SK-N-DZ (cell line): ENCODE measurements at places on chromosomes 7 and 10.
A peak's percentile ranks its signal among the peaks of the same experiment; 100 is the strongest.

GRCh38 chr10:88831709-88832108 is 19.9 kb downstream of the ANKRD22 start:
- DNase-seq: no peak

DNA sequence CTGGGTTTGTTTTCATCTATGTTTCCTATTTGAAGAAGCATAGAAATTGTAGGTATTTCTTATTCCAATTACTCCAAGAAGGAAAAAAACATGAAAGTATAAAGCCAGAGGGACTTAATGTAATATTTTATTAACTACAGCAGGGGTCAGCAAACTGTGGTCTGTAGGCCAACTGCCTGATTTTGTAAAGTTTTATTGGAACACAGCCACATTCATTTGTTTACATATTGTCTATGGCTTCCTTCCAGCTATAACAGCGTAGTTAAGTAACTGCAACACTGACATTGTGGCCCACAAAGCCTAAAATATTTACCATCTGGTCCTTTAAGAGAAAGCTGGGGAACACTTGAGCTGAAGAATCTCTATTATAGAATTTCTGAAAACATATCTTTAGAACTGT is 306.2 kb downstream of the BICC1 start:
- DNase-seq: no peak

GRCh38 chr7:44884621-44885393 is 523 bp downstream of the PURB start:
- peak; percentile 24 for DNase-seq

DNA sequence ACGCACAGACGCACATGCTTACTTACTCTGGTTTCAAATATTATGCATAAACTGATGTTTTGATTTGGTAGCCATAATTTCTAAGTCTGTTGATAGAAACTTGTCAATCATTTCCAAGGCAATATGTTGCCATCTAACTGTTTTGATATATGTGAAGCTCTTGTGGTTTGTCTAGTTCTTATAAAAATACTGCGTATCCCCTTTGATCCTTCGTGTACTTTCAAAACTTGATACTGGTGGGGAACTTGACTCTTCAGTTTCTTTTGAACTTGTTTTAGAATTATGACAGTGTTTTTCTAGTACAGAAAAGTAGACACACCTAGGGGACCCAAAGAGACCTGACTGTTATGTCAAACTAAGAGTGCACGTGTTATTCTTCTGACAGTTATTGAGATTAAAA is 708.0 kb downstream of the LRMDA start:
- no peak for DNase-seq

DNA sequence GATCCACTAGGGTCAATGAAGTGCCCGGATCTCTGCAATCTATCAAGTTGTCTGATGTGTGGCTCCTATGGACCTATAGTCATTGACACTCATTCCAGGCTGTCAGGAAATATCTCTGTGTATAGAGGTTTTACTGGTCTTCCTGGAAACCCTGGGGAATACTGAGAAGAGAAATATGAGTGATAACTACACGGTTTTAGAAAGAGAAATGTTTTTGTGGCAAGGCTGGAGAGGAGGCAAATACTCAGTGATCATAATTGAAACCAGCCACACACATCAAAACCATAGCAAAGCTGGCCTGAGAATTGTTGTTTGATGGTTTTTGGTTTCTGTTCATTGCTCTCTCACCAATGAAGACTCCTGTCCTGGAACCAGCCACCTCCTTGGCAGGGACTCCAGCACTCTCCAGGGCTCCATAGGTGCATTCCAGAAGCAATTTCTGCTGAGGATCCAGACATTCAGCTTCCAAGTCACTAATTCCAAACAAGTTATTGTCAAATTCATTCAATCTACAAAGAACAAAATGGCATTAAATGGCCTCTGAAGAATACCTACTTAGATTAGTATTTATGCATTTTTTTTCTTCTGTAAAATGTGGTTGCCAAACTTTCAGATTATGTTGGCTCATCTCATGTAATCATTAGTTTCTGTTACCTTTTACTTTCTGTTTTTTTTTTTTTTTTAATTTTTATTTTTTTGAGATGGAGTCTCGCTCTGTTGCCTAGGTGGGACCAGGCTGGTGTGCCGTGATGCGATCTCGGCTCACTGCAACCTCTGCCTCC is 108.6 kb upstream of the ABI1 start:
- no peak for DNase-seq

- DNase-seq: no peak
These were observed 115.4 kb downstream of the RPS24 start for GRCh38 chr10:78148961-78149612.

GRCh38 chr7:1053002-1053411 is 8.7 kb downstream of the GPR146 start:
- no peak for DNase-seq

DNA sequence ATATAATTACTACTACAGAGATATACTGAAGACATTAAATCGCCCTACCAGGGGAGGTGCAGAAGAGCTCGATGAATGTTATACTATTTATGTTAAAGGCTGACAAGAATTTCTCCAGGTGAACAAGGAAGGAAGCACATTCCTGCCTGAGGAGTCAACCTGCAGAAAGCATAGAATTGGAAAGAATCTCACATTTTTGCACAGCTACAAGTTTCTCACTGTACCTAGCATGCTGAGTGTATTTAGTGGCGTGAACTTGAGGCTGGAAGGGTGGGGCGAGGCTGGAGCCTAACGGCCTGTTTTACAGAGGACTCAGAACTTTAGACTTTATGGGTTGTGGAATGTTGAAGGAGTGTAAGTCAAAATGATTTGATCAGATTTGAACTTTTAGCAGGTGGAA is 373.6 kb upstream of the LRGUK start:
- no peak for DNase-seq

- no peak for DNase-seq
These were observed 33.1 kb downstream of the RCC1L start for GRCh38 chr7:75040512-75040911.

GRCh38 chr10:66307826-66308225 is 618.0 kb upstream of the LRRTM3 start:
- DNase-seq: no peak

GRCh38 chr10:114046087-114046458 is 2.4 kb downstream of the ADRB1 start:
- DNase-seq: no peak
